ENCODE measurements at places on chromosomes 1 and 21.

GRCh38 chr1:85650645-85651044 lies 57.6 kb downstream of the ZNHIT6 start:
- peak; percentile 8 for DNase-seq

- DNase-seq, result no peak
Observed at GRCh38 chr21:39951183-39952101, 84.2 kb downstream of the PCP4 start.

DNA sequence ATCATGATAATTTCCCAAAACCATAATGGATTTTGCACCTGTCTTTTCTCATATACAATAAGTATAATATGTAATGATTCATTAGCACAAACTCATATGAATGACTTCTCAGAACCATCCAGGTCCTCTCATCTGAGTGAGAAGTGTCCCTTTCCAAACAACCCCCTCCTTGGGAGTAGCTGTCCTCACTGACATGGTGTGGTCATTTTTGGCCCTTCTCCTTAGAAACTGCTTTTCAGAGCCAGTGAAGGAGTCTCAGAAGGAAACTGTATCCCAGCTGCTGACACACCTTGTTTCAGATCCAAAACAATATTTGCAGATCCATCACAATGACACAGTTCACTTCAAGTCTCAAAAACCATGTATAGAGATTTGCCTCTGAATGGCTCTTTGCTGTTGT lies 95.5 kb downstream of the MIS18A start:
- DNase-seq, result no peak

DNA sequence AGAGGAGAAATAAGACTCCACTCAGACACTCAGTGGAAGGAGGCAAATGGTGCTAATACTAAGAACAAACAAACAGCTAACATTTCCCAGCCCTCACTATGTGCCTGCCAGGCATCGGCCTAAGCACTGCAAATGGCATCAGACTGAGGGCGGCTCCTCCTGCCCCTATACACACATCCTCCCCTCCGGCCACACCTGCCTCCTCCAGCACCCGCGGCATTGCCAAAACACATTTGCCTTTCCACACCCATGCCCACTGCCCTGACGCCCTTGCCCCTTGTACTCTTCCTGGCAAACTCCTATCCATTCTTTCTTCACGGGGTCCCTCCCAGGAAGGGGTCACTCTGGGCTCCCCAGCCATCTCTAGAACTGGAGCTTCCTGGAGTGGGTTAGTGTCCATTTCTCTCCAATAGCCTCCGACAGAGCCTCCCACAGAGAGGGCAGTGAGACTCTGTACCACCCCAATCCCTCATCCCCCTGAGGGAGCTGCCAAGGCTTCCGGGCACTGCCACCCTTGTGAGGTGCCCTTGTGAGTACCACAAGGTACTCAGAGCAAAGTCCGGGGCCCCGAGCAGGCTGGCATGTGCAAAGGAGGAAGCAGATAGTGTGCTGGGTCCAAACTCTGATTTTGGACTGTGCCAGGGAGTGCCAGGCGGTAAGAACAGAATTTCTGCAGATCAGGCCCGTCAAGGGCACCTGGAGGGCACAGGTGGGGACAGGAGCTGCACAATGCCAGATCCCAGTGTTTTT lies 959 bp downstream of the AKR7A3 start:
- DNase-seq, result no peak

DNA sequence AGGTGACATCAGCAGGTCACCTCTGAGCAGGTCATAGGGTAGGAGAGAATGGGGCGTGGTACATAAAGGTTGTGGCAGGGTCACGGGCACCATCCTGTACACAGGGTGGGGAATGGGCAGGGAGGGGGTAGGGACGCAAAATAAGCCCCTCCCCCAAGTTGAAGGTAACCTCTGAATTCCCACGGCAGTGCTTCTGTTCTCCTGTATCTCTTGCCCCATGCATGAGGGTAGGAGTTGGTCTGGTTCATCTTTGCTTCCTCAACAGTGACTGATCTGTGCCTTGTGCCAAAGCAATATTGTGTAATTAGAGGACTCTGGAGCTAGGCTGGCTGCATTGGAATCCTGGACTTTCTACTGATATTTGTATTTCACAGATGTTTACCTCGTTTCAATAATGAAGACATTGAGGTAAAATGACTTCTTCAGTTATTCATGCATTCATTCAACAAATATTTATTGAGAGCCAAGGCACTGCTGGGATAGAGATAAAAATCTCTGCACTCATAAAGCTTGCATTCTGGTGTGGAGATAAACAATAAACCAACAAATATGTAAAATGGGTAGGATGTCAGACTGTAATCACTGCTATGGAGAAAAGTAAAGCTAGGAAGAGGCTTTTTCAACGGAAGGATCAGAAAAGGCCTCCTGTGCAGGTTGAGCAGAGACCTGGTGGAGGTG lies 18.4 kb upstream of the GFI1 start:
- no peak for DNase-seq

GRCh38 chr1:147243228-147243685 lies 773 bp downstream of the CHD1L start:
- no peak for DNase-seq

DNA sequence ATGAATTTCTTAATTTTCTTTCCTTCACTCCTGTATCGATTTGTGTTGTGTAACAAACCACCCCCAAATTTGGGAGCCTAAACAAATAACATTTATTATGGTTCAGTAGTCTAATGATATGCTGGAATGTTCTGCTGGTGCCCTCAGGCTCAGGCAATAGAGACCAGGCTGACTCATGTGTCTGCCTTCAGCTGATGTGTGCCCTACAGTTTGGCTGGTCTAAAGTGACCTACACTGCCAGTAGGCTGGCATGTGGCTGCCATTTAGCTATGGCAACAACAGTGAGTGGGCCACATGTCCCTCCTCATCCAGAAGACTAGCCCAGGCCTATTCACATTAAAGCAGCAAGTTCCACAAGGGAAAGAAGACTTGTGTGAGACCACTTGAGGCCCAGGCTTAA lies 115.8 kb downstream of the PTPRC start:
- no peak for DNase-seq

GRCh38 chr1:19361611-19362147 lies 49.6 kb downstream of the SLC66A1 start:
- no peak for DNase-seq

GRCh38 chr1:227422581-227422980 lies 104.3 kb upstream of the CDC42BPA start:
- DNase-seq, result no peak

GRCh38 chr1:240888039-240888786 lies 276.3 kb upstream of the GREM2 start:
- DNase-seq, result peak; percentile 76

DNA sequence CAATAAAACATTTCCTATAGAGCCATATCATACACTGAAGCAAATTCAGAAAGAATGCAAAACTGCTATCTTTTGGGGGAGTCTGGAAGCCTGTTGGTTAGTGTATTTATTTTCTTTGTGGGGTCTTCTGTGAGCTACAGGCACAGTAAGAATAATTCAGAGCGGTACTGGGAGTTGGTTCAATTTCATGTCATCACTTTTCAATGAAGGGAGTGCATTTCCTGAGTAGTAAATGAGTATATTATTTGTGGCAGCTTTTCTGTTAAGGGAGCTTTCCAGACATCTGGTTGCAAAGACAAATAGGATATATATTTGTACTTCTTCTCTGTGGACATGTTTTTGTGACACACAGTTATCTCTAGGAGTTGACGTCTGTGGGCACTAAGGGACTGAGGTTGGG lies 130.6 kb downstream of the HUNK start:
- DNase-seq, result no peak

- peak; percentile 39 for DNase-seq
Observed at GRCh38 chr1:40690771-40691537, 550 bp upstream of the NFYC start.

DNA sequence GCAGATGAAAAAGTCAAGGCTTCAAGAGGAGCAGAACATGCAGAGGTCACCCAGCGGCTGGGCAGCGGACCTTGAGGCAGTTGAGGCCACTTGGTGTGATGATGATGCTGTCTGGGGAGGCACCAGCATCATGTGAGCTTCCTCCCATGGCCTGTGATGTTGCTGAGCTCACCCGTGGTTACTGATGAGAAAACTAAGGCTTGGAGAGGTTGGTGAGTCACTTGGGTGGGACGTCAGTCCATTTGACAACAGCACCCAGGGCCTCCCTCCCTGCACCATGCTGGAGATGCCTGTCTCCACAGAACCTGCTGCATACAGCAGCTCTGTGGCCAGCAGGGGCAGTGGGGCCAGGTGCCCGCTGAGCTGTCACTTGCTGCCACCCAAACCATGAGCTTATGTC lies 146.8 kb downstream of the NPHP4 start:
- no peak for DNase-seq

GRCh38 chr1:200337831-200338230 lies 72.0 kb downstream of the ZNF281 start:
- no peak for DNase-seq

DNA sequence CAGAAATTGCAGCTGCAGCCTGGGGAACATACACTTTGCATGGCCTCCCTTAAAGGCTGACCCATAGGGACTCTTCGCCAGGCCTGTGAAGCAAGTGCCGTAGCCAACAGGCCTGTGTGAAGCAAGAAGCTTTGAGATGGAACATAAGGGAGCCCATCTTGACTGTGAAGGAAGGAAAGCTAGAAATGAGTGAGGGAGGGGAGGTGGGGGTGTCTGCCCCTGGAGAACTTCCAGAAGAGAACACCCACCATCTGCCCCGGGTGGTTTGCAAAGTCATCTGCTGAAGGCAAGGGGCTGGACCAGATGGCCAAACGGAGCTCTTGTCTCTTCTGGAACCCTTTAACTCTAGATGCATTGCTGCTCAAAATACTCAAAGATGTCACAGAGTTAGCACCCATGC lies 103.3 kb upstream of the GRIK3 start:
- DNase-seq, result no peak

- no peak for DNase-seq
Observed at GRCh38 chr1:211328084-211328694, 1.6 kb downstream of the TRAF5 start.

Measured in G401 (cell line).